Stimulated activated CD8-positive, alpha-beta memory T cell treated with anti-CD3 and anti-CD28 coated beads, Interleukin-4, amount 100 ng/mL, for 4 hours (primary cell): ENCODE measurements at places on chromosomes 1 and 21.

- DNase-seq = no peak
Observed at GRCh38 chr1:51237351-51238033, 1.4 kb downstream of the RNF11 start.

DNA sequence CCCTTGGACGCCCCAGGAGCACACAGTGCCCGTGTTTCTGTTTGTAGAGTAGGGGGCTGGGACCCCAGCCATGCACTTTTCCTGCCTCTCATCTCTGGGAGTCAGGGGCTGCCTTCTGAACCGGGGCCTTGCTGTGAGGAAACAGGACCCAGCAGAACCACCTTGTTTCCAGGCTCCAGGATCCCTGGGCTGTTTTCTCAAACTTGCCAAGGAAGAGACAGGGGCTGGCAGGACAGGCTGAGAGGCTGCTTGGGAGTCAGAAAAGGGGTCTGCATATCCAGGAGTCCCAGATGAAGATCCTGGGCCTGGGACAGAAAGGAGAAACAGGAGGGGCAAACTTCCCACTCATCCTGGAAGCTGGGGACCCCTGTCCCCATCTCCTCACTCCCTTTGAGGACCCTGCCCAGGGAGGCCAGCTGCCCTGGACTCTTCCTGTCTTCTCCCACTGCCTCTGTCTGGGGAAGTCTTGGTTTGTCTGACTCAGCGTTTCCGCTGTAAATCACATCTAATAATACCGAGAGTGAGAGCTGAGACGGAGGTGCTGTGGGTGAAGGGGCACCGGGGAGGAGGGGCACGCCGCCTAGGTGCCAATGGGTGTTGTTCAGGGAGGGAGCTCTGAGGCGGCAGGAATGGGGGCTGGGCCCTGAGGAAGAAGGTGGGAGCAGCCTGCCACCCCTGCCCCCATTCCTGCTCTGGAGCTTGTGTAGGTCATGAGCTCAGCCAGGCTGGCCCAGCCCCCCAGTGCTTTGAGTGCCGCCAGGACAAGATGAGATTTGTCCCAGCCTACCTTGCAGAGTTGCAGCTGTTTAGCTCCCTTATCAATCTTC is 16.7 kb downstream of the POU3F1 start:
- no peak for DNase-seq

DNA sequence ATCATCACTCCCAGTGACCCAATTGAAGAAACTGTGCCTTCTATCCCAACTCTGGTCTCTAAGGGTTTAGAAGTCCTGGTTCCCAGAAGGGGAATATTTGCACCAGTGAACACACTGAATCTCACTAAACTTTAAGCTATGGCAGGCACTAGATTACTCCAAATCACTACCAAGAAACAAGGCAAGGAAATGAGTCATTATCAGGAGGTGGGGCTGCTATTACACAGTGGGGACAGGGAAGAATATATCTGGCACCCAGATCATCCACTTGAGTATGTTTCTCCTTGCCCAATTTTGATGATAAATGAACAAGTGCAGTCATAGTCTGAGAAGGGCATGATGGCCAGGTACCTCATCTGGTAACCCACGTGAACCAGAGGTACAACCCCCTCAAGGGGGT is 7.0 kb downstream of the MRPL9 start:
- DNase-seq = no peak

GRCh38 chr1:22737374-22738068 is 26.9 kb downstream of the EPHB2 start:
- DNase-seq = no peak

GRCh38 chr1:21955501-21956281 is 18.6 kb upstream of the HSPG2 start:
- no peak for DNase-seq

- DNase-seq = no peak
Observed at GRCh38 chr1:73820843-73821242, 377.1 kb downstream of the LRRIQ3 start.
